Activated CD8-positive, alpha-beta memory T cell treated with anti-CD3 and anti-CD28 coated beads for 24 hours (primary cell): ENCODE measurements at places on chromosomes 16 and 17.

GRCh38 chr17:13153036-13153435 is 135.2 kb upstream of the ELAC2 start:
- DNase-seq: no peak

GRCh38 chr16:74713325-74713724 is 12.7 kb upstream of the MLKL start:
- DNase-seq: no peak

DNA sequence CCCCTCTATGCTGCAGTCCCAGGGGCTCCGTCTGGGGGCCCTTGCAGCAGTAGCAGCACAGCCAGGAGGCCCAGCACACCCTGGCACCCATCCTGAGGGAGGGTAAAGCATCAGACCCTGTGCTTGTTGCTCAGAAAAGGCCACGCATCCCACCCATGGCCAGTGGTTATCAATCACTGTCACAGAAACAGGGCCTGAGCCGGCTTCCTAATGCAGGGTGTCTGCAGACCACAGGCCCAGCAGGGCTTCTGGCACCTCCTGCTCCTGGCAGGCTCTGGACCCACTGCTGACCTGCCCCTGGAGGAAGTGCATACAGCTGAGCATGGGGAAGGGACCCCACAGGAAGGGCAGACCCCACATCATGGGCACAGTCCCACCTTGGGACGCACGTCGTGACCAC is 26.9 kb upstream of the CDH15 start:
- no peak for DNase-seq

DNA sequence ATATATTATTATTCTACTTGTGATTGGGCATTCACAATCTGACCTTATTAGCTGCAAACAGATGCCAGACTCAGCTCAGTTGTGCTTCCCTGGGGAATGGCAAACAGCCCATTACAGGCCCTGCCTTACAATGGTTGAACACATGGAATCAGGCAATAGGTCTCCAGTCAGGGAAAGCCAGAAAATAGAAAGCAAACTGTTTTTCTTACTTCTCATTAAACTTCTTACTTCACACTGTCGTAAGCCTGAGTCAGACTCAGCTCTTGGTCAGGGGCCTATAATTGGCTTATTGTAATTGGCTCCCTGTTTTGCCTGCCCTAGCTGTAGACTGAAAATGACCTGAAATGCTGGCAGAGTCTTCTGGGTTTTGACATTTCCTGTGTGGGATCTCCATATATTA is 77.0 kb upstream of the CA10 start:
- DNase-seq: no peak

DNA sequence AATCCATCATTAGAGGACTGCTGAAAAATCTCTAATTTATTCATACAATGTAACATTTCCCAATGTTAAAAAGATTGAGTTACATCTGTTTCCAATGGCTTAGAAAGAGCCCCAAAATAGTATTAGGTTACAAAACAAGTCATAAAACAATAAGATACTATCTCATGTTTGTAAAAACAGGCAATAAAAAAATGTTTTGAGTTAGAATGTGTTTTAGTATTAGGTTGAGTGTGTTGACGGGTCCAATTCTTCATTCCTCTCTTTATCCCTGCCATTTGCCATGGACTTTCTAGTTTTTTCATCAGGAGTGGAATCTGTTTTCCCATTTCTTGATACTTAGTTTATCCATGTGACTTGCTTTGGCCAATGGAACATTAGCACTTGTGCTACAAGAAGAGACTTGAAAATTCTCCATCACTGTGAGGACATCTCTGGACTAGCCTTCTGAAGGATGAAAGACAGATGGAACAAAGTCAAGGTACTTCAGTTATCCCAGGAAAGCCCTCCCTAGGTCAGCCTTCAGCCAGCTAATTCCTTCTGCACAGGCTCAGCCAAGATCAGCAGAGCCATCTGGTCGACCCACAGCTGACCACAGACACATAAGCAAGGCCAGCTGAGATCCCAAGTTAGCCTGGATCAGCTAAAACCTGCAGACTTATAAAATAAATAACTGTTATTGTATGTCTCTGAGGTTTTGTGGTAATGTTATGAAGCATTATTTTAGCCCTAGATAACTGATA is 83.3 kb downstream of the HS3ST3A1 start:
- no peak for DNase-seq

DNA sequence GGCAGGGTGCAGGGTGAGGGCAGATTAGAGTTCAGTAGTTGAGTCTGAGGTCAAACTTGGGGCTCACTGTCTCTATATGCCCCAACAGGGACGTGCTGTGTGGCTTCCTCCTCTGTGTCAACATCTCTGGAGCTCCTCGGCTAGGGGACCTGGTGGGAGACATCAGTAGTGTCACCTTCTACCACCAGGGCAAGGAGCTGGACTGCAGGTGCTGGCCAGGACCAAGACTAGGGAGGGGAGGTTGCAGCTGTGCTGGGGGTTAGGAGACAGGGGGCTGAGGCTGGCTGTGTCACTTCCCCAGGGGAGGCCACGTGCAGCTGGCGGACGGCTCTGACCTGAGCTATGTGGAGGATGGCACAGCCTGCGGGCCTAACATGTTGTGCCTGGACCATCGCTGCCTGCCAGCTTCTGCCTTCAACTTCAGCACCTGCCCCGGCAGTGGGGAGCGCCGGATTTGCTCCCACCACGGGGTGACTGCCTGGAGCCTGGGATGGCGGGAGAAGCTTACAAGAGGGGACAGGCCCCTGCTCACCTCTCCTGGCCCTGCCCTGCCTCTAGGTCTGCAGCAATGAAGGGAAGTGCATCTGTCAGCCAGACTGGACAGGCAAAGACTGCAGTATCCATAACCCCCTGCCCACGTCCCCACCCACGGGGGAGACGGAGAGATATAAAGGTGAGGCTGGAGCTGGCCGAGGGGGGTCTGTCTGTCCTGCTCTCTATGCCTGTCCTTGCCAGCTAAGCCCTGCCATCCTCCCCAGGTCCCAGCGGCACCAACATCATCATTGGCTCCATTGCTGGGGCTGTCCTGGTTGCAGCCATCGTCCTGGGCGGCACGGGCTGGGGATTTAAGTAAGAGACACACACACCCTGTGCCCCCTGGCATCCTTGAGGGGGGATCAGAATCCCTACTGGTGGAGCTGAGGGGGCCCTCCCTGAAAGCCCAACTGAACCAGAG is 18.9 kb downstream of the ADAM11 start:
- DNase-seq: no peak

- no peak for DNase-seq
Measured at GRCh38 chr17:11900655-11901054, 96.6 kb downstream of the ZNF18 start.

- DNase-seq: no peak
Measured at GRCh38 chr16:10988879-10989278, 44.5 kb downstream of the CLEC16A start.

DNA sequence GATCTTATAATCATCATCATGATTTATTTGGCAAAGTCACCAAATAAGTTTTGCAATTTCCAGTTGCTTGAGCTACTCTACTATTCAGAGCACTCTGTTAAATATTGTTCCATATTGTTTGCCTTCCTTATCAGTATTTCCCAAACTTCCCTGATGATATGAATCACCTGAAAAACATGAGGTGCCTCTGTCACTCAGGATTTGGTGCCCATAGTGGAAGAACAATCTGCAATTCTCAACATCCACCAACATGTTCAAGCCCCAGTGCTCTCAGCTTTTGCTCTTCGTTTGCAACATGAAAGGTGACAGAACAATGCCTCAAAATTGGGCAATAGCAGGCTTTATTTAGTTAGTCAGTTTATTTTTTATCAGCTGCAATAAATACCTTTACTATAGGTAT is 28.6 kb upstream of the WSB1 start:
- DNase-seq: no peak

DNA sequence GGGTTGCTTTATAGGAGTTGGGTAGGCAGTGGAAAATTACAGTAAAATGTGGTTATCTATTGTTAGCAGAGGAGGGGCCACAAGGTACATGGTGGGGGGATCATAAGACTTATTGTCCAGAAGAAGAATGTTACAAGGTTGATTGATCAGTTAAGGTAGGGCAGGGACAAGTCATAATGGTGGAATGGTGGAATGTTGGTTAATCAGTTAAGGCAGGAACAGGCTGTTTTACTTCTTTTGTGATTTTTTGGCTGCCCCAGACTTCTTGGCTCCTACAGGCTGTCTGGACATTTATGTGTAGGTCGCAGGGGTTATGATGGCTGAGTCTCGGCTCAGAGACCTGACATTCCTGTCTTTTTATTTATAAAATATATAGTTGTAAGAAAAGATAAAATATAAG is 2277.1 kb downstream of the TP53TG3F start:
- no peak for DNase-seq
